ENCODE measurements at places on chromosomes 7 and 10.

- no peak for DNase-seq
These were observed 13.5 kb upstream of the CSGALNACT2 start for GRCh38 chr10:43124574-43125273.

- peak; percentile 49 for DNase-seq
These were observed 153.3 kb downstream of the STK31 start for GRCh38 chr7:23863209-23863787.

- DNase-seq: no peak
These were observed 97.0 kb upstream of the PPIF start for GRCh38 chr10:79250259-79250658.

DNA sequence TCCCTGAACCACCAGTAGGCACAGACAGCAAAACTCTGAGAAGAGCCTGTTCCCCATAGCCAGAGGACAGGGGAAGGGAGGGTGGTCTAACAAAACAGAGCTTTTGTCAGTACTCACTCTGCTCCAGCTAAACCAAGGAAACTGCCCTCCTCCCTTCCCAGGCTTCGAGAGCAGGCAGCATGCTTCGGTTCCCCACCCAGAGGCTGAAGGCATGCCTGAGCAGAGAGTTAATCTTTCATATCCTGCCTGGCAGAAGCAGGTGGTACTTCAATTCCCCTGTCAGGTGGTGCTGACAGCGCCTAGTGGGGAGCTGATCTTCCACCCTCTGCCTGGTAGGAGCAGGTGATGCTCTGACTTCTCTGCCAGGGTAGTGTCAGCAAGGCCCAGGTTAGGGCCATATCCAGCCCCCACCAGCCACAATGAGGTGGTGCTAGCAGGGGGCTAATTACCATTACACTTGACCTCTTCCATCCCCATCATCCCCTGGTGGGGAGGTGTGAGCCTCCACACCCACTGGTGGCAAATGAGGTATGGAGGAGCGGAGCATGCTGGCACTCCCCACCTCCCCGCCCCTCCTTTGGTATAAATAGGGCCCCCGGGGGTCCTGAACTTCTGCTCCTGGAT, 35.1 kb downstream of the SDK1 start:
- no peak for DNase-seq

DNA sequence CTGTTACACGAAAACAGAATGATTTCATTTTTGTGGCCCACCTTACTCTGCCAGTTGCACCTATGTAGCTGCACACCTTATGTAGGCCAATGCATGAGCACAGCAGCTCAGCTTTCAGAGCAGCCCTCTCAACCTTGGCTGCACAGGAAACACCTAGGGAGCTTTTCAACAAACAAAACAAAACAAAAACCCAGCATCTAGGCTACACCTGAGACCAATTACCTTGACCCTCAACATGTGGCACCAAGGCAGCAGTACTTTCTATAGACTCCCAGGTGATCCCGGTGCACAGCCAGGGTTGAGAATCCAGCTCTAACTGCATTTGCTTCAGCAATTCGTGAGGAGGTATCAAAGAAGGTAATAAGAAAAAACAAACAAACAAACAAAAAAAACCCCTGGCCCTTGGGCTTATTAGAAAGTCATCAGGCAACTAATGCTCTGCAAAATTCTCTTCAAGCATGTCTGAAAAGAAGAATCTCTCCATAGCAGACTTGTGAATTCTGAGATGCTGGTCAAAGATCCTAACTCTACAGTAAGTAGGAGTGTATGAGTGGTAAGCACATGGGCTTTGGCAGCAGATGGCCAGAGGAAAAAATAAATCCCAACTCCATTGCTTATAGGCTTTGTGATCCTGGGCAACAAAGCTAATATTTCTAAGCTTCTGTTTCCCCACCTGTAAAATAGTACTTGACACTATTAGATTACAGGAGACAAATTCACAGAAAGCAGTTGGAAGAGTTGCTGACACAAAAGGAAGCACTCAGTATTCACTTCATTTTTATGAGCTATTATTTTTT, 113.4 kb upstream of the NOBOX start:
- DNase-seq: no peak

DNA sequence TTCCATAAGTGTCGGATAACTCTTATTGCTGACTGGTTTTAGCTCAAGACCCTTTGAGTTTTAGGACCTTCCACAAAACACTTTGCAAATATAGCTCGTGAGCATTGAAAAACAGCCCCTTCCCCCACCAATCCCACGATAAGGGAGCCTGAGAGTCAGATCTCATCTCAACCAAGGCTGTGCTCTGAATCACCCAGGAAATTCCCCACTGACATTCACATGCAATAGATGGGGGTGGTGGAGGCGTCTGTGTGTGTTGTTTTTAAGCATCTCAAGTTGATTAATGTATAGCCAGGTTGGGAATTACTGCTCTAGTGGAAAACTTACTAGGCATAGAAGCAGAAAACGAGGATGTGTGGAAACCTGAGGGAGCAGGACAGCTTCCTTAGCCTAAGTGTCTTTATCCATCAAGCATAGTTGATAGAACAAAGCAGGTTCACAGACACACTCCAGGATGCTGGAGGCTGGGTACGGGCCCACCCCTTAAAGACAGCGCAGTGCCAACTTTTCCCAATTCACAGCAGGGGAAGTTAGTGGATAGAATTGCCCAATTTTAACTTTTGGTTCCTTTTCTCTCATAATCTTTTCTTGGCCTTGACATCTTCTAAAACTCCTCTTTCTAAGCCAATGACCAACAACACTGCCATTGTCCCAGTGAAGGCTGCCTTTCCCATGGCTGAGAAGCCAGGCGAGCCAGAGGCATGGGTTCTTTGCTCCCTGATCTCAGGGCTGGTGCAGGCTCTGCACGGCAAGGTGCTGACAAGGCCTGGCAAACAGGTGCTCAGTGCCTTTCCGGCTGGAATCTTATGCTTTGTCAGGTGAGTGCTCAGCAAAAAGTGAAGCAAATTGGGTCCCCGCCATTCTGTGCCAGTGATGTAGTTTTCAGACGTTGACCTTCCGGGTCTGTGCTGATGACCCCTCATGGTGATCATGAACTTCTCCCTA, 98.5 kb upstream of the INSIG1 start:
- DNase-seq: no peak

DNA sequence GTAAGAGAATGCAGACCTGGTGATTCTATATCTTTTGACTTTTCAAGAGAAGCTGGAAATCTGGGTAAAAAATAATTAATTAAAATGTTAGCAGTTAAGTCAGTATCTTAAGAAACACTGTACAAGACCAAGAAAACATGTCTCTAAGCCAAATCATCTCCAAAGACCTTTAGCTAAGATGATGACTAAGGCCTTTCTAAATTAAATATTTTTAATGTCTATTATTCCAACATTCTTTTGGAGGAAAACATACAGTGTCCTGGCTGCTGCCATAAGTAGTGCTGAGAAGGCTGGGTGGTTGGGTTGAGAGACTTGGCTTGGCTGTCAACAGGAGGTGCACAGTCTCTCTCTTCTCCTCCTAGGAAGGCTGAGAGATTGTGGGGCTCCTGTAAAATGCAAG, 20.3 kb downstream of the STARD3NL start:
- no peak for DNase-seq

DNA sequence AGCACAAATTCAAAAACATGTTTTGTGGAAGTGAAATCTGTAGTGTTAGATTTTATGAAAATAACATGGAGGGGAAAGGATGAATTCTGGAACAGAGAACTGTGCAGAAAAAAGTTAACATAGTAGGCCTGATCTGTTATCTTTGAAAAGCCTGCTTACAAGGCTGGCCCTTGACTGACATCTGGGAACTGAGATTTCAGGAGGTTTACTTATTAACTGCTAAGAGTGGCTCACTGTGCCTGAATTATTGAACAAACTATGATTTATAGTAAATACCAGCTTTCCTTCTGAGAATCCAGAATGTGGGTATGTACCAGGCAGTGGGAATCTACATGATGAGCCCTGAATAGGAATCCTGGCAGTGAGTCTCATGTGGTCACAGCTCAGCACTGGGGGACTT, 30.5 kb downstream of the NSUN6 start:
- no peak for DNase-seq

- DNase-seq: no peak
These were observed 6.1 kb downstream of the LMOD2 start for GRCh38 chr7:123661765-123662164.

- no peak for DNase-seq
These were observed 240.7 kb downstream of the ZMYND11 start for GRCh38 chr10:375815-376505.

DNA sequence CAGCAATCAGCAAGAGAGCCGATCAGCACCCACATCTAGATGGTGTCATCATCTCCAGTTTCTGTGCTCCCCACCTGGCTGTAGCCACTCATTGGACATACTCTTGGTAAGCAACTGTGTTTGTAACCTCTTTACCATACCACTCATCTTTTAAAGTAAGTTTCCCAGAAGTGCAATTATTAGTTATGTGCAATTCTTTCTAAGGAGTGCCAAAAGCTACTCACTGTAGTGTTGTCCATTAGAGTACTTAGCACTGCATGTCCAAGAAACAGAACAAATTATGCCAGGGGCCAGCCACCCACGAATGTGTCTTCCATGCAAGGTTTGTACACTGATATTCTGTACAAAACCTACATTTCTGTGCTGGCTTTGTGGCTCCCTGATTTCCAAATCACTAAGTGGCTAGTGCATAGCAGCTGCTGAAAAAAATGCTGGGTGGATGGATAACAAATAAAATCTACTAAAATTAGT, 131.9 kb downstream of the SRPK2 start:
- no peak for DNase-seq

GRCh38 chr7:3245077-3245476, 56.0 kb upstream of the SDK1 start:
- no peak for DNase-seq

DNA sequence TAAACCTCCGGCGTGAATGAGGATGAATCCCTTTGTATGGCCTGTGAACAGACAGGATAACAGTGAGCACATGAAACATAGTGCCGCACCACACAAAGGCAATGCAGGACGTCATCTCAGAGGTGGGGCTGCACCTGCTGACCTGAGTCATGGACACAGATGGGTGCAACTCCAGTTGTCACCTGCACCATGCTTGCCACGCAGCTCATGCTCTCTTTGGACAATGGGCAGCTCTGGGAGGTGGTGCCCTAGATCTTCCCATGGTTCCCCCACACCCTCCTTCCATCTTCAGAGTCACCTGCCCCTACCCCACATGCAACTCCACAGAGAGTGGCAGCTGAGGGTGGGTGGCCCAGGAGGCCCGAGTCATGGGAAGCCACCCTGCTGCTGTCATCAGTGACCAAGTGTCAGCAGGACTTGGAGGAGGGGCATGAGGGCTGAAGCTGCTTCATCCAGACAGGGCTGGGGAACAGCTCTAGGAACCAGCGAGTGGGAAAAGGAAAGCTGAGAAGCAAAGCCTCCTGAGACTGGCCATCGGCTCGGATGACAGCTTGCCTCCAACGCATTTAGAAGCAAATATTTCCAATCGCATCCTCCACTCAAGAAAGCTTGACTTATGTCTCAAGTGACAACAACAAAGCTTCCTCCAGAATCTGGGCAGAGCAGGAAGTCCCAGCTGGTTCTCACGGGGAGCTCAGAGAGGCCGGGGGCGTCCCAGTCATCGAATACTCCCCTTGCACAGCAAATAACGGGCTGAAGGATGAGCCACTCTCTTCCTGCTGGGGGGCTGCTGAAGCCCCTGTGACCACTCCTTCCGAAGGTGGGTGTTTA, 27.1 kb downstream of the VIPR2 start:
- no peak for DNase-seq

DNA sequence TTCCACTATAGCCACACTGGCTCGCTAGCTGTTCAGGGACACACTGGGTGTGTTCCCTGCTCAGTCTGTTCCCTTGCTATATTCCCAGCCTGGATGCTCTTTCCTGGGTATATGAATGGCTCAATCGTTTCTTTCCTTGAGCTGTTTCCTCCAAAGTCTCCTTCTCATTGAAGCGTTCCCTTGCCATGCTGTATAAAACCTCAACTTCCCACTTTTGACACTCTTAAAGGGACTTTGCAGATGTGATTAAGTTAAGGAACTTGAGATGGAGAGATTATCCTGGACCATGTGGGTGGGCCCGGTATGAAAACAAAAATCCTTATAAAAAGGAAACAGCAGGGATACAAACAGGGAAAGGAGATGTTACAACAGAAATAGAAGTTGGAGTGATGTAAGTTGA, 973.1 kb downstream of the LRMDA start:
- no peak for DNase-seq

DNA sequence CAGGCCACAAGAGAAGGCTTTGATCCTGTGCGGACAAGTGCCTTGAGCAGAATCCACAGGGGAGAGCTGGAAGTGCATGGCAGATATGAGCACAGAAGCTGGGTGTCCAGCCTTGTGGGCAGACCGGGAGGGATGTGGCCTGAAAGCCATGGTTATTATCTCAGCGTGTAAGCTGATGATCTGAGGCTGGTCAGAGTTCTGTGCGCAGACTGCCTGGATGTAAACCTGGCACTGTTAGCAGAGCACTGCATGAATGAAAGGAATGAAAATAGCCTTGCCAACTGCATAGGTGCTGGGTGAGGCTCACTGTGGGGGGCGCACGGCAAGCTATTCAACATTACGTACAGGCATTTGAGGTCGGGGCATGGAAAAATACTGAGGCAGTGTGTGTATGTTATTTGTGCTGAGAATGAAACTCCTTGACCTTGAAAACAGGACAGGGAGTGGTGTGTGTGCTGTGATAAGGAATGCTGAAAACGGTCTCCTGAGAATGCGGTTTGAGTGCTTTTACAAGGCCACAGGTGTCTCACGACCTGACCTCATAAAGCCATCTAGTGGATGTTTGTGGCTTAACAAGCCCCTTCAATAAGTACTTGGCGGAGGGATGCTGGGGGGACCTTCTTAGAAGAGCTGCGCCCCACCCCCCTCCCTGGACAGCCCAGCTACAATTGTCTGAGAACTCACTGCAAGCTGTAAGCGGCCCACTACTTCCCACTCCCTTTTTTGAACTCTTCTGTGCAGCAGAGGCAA, 18.7 kb downstream of the AKR1C1 start:
- DNase-seq: no peak

GRCh38 chr10:4151466-4151865, 366.5 kb upstream of the KLF6 start:
- DNase-seq: no peak

- DNase-seq: no peak
These were observed 195.3 kb downstream of the FZD1 start for GRCh38 chr7:91459539-91459938.

DNA sequence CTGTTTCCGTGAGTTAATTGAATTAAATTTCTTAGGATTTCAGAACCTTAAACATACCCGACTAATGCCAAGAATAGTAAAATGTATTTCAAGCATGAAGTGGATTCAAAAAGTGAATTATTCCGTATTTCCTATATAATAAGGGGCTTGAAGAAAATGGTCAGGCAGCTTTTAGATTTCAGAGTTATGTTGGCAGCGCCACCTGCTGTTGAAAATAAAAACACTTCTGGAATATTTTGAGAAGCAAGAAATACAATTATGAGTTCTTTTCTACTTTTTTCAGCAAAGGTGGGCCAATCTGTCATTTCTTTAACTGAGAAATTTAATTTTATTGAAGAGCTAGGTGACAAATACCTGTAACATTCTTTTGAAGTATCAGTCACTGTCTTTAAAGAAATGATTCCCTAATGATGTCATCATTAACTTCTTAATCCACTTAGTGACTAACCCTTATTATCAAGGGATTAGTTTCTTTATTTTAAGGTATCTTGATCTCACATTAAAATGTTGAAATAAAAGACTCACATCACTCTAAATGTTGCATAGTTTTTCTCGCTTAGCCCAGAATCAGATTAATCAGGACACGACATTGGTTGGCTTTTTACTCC, 36.6 kb upstream of the AGR3 start:
- DNase-seq: no peak

- DNase-seq: peak; percentile 20
These were observed 30.2 kb upstream of the NUB1 start for GRCh38 chr7:151311294-151311864.

GRCh38 chr10:70742537-70743429, 42.4 kb downstream of the TBATA start:
- no peak for DNase-seq

GRCh38 chr7:75712517-75713361, 26.0 kb downstream of the HIP1 start:
- no peak for DNase-seq

Data from DMS 273 treated with DMSO at 0.1 percent for 48 hours (cell line).